GM12891 (cell line): ENCODE measurements at places on chromosomes 7 and 10.

DNA sequence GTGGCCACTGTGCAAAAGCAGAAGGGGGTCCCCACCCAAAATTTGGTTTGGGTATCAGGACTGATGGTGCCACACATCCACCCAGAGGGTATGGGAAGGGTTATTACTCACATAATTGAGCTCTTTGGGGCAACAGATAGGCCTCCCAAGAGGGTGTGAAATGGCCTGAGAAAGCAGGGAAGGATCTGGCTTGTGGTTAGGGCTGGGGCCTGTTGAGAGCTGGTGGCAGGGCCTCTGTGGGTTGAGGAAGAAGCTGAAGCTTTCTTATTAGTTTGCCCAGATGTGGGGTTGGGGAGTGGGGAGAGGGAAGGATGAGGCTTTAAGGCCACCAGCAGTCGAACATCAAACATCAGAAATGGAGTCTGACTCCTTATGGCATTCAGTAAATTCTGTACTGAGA is 18.3 kb upstream of the MKI67 start:
- no peak for DNase-seq

DNA sequence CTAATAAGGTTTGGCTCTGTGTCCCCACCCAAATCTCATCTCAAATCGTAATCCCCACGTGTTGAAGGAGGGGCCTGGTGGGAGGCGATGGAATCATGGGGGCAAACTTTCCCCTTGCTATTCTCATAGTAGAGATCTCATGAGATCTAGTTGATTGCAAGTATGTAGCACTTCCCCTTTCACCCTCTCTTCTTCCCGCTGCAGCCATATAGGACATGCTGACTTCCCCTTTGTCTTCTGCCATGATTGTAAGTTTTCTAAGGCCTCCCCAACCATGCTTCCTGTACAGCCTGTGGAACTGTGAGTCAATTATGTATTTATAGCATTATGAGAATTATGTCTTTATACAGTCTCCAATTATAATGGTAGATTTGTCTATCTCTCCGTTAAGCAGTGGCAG is 594.5 kb downstream of the ACTR3B start:
- no peak for DNase-seq

GRCh38 chr7:39621261-39621660 is 2.1 kb upstream of the RALA start:
- no peak for DNase-seq

- DNase-seq = no peak
These were observed 101.3 kb downstream of the MDFIC start for GRCh38 chr7:115023219-115023618.

DNA sequence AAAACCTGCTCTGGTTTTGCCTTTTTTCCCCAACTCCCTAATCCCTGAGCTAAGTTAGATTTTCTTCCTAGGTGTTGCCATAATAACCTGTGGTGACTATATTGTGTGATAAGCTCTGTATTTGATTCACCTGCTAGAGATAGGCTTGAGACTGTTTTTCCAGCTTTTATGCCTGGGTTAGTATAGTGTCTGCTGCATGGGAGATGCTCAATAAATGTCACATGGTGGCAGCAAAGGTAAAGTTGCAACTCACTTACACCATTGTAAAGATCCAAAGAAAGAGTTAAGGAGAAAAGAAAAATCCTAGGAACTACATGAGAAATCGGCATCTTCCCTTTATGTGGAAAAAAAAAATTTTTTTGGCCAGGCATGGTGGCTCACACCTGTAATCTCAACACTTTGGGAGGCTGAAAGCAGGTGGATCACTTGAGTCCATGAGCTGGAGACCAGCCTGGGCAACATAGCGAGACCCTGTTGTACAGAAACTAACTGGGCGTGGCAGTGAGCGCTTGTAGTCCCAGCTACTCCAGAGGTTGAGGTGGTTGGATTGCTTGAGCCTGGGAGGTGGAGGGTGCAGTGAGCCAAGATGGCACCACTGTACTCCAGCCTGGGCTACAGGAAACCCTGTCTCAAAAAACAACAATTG is 3.7 kb downstream of the CCNJ start:
- DNase-seq = no peak

- no peak for DNase-seq
These were observed 19.0 kb upstream of the CPN1 start for GRCh38 chr10:100100651-100101184.

GRCh38 chr10:48231178-48231577 is 43.3 kb downstream of the FRMPD2 start:
- DNase-seq = no peak

DNA sequence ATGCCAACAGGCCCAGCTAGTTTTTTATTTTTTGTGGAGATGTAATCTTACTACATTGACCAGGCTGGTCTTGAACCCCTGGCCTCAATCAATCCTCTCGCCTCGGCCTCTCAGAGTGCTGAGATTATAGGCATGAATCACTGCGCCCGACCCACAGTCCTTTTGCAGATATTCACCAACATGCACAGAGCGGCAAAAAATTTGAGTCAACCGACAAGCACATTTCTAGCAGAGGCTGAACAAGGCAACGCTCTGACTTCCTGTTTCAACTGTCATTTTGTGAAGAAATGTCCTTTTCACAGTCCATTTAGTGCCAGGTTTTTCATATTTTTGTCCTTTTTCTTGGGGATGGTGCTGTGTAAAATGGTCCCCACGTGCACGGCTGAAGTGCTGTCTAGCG is 71.1 kb upstream of the KAT6B start:
- no peak for DNase-seq

DNA sequence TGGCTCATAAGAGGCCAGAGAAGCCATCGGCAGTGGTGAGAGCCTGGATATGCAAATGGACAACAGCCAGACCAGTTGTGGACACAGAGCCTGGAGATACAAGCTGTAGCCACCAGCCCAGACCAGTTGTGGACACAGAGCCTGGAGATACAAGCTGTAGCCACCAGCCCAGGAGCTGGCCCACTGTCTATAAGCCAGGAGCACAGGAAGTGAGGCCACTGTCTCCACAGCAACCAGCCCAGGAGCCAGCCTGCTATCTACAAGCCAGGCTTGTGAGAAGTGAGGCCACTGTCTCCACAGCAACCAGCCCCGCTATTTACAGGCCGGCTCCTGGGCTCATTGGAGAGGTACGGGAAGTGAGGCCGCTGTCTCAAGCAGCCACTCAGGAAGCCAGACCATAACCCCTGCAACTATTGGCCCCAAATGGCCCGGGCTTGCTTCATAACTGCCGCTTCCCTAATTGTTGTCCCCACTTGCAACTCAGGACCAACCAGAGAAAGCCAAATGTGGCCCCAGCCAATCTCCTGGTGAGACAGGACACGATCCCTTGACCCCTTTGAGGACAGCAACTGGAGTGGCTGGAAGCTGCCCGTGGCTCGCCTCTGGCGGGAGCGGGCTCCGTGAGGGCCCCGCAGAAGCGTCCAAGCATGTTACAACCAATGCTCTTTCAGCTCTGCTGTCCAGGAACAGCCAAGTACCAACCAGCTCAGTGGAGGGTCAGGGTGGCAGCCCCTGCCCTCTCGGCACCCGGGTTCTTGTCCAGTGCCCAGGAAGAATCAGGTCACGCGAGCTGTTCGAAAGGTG is 44.1 kb upstream of the CNPY1 start:
- no peak for DNase-seq

DNA sequence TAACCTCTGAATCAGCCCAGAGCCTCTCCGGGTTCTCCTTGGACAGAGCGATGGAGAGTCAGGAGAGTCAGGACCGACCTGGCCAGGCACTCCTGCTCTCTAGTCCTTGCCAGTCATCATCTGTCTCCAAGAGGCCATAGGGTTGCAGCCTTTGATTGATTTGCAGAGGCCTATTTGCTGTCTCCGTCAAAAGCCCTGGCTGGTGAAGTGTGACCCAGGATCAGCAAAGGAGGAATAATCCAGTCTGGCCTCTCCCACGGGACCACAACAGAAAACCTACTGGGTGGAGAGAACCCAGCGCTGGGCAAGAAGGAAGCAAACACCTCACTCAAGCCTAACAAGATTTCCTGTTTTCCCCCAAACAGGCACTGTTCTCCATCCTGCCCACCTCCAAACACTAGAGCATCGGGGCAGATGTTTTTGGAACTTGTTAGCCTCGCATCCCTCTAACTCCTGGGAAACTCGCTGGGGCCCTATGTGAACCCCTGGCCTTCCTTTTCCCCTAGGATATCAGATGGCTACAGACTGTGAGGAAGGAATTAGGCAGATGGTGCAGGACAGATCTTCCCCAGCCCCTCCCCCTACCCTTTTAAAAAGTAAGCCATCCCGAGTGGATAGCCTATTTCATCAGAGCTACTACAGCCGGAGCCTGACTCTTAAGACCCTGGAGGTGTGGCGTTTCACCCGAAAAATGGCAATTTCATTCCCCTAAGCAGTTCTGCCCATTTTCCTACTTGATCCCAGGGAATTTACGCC is 54.3 kb downstream of the PODXL start:
- no peak for DNase-seq

GRCh38 chr10:31171402-31172083 is 139.9 kb upstream of the ZNF438 start:
- no peak for DNase-seq

DNA sequence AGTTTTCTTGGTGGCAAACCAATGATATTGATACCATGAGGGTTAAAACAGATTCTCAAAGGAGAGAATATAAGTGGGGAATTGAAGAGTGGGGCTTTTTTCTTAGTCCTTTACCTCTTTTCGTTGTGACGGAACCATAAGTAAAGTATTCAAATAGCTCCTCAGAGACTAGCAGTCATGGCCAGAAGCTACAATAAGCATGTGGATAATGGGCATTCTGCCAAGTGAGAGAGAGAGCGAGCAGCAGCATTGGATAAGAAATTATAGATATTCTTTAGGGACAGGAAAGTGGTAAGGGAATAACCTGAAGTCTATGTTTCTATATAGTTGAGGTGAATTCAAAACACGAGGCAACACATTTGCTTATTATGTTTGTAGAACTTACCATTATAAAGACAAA is 235.1 kb downstream of the SEMA3E start:
- no peak for DNase-seq
